NCI-H1105 (cell line): ENCODE measurements at places on chromosomes 12 and 14.
A peak's percentile ranks its signal among the peaks of the same experiment; 100 is the strongest.

DNA sequence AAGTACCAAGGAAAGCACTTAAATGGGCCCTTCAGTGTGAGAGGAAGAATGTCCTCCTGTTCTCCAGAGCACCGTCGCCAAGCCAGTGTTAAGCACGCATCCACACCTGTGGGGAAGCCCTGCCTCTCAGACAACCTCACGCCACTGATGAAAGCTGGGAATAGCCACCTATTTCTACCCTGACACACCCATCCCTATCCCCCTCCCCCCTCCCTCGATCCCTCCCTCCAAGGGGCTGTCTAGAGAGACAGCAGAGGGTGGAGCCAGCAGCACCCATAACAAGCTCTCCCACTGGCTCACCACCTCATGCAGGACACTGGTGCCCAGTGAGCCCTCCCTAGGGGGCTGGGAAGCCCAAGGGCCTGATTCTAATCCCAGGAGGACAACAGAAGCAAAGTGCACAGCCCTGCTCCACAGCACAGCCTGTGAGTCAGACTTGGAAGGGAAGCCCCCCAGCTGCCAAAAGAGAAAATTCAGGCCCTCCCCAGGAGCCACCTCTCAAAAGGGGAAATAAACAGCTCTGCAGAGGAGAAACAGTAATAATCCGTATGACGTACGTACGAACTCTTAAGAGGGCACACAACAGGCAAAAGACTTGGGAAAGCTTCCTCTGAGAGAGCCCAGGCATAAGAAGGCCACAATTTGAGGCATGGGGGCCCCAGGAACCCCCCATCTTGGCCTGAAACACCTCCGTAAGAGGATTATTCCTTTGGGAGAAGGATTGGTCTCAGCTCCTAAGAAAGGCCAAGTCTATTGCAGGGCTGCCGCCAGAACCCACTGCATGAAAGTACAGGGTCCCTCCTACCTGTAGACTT is 7.8 kb downstream of the PITPNM2 start:
- DNase-seq, result no peak

DNA sequence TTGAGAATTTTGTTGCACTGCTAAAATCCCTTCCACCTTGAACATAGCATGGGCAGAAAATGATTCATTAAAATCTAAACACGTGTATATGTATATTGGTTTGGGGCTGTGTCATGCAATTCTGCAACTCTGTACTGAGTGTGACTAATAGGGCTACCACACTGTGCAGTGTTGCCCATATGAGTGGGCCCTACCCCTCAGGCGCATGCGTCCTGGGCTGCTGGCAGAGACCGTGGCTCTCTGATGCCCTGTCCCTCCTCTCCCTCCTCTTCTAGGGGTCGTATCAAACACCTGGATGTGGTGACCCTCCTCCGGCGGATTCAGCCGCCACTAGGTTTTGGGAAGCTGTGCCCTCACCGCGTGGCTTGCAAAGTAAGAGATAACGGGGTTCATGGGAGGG is 128.4 kb upstream of the FKBP4 start:
- no peak for DNase-seq

- DNase-seq, result peak; percentile 20
Measured at GRCh38 chr14:80973931-80974641, 18.7 kb downstream of the TSHR start.

GRCh38 chr12:3107954-3108353 is 30.8 kb downstream of the TSPAN9 start:
- no peak for DNase-seq

DNA sequence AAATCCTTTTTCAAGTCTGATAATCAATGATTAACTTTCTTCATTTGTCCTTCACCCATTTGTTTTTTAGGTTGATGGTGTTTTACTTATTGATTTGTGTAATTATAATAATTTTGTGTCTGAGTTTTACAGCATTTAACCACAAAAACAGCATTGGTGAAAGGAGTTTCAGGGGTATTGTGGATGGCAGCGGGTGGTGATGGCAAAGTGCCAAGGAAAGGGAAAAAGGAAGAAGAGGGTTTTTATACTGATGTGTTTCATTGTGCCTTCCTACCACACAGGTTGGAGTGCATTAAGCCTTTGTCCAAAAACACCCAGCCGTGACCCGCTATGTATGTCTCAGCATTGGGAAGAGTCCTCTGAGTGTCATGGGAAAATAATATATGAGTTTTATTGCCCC is 150.3 kb downstream of the DAD1 start:
- DNase-seq, result peak; percentile 45

GRCh38 chr12:6758506-6759095 is 5.7 kb upstream of the MLF2 start:
- no peak for DNase-seq

DNA sequence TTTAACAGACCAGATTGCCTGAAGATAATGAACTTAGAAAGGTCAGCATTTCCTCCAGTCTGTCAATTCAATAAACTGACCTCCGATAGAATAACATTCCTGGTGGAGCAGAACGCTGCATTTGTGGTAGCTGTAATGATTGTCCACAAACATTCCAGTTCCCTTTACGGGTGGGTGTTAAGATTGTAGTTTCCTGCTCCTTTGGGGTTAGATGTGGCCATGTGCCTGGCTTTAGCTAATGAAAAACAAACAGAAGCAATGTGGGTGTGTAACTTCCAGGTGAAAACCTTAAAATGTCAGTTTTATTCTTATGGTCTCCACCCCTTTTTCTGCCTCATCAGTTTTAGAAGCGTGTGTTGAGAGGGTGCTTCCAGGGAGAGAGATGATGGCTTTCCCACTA is 217.3 kb upstream of the CRY1 start:
- DNase-seq, result no peak

- DNase-seq, result no peak
Measured at GRCh38 chr12:14960548-14961465, 594 bp downstream of the ARHGDIB start.

- DNase-seq, result peak; percentile 2
Measured at GRCh38 chr14:72060460-72060859, 128.2 kb downstream of the RGS6 start.

DNA sequence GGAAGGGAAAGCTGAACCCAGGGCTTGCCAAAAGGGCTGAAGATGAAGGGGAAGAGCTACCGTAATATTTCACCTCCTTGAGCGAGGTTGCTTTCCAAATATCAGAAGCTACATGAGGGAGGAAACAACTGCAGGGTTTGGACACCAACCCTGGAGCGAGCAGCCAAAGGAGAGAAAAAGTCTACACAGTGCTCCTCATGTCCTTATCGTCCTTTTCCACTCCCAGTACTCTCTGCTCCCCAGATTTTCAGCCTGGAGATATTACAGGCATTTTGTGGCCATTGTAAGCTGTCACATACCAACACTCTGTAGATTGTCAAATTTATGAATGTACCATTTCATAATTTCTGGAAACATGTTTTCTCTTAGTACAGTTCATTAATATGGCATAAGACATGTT is 115.9 kb downstream of the GPHN start:
- DNase-seq, result no peak

DNA sequence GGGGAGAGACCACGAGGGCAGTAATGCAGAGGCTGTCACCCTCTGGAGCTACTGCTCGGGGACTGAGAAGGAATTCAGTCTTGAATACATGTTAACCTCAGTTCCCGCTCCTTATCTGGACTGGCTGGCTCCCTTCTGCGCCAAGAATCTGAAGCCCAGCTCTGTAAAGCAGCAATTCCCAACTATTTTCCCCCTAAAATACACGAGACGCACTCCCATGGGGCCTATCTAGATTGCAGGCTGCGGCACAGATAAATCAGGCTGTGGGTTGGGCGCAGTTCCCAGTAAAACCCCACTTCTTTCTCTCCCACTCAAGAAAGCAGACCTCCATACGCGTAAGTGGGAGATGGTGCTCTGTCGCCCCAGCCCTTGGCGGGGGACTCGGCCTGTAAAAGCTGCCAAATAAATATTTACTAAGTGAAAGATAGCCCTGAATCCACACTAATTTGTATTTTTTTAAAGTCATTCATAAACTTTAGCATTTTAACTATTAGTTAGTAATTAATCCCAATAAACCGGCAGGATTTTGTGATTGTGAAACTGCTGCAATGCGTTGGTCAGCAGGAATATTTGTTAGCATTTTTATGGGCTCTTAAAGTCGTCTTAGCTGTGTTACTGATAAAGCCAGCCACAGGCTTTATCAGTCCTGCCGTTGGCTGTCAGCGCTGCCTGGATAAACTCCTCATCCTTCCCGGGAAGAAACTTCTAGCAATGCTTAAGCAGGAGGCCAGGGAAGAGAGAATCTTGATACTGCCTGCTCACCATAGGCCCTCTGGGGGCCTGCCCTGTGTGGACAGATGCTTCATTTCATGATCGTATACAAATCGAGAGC is 17.8 kb downstream of the FBXL14 start:
- no peak for DNase-seq

GRCh38 chr12:12998248-12998647 is 1.8 kb downstream of the HEBP1 start:
- no peak for DNase-seq

DNA sequence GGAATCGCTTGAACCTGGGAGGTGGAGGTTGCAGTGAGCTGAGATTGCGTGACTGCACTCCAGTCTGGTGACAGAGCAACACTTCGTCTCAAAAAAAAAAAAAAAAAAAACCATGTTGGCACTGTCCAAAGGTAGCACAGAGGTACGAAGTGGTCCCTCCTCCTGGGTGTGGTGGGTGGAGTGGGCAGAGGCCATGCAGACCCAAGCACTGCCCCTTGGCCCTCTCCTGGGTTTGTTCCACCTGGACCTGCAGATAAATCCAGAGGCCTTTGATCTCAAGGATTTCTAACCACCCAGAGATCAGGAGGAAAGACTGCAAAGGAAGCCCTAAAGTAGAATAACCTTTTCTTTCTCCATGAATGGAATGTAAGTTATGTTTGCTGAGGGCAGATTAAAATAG is 8.7 kb upstream of the GALNT6 start:
- DNase-seq, result no peak

- DNase-seq, result no peak
Measured at GRCh38 chr14:67673451-67673850, 981 bp downstream of the VTI1B start.

DNA sequence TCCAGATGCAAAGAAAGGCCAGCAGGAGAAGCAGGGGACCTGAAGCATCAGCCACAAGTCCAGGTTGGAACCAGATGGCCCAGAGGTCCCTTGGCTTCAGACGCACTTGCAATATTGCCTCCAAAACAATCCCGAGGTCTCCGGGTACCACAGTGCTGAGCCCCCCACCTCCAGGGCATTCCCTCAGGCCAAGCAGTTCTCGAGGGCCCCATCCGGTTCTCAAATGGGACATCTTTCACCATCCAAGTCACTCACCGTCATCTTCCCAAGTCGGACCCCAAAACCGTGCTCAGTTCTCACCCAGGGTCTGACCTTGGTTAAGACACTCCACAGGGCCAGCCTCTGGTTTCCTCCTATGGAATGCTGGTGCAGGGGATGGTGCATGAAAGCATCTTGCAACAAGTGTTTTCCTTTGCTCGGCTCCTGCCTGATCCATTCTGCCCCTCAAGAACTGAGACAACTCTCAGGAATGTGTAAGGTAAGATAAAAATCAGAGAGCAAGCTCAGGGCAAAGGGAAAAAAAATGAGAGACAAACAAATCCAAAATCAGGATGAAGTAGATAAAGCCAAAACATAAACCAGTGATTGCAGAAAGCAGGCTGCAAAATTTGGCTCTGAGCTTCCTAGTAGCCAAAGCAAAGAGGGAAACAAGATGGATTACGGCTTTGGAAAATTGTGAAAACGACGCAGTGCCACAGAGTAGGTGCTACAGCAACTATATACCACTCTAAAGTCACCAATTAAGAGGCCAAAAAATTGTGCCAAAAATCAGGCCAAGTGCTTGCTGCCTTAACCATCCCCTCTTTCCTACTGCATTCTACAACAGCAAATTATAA is 8.0 kb downstream of the NCOR2 start:
- no peak for DNase-seq

DNA sequence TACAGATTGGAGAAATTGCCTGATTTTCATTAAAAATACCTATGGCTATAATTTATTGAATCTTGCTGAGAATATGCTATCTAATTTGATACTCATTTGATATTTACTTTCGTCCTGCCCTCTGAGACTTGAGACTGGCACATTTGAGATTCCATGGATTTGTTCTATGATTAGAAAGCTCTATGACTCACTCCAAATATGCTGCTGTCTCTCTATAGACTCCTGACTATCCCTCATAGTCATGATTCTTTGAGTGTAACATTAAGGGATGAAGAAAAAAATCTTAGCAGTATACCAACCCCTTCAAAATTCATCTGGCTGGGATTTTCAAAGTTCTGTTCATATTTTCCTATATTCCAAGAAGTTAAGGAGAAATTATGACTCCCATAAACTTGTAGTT is 191.9 kb downstream of the LRIG3 start:
- no peak for DNase-seq

DNA sequence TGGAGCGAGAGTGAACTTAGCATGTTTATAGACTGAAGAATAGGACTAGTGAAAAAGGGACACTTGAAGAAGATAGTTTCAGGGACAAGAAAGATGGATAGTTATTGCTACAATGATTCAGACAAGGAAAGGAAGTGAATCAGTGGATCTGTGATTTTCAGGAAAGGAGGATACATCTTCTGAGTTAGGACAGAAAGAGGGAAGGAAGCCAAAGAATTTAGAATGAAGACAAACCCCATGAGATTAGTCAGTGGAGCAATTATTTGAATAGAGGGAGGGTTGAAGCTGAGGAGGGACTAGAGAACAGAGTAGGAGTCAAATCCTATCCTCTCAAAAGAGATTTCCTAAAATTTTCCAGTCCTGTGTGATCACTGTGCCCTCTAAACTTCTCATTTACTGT is 282.7 kb downstream of the AKAP6 start:
- no peak for DNase-seq

DNA sequence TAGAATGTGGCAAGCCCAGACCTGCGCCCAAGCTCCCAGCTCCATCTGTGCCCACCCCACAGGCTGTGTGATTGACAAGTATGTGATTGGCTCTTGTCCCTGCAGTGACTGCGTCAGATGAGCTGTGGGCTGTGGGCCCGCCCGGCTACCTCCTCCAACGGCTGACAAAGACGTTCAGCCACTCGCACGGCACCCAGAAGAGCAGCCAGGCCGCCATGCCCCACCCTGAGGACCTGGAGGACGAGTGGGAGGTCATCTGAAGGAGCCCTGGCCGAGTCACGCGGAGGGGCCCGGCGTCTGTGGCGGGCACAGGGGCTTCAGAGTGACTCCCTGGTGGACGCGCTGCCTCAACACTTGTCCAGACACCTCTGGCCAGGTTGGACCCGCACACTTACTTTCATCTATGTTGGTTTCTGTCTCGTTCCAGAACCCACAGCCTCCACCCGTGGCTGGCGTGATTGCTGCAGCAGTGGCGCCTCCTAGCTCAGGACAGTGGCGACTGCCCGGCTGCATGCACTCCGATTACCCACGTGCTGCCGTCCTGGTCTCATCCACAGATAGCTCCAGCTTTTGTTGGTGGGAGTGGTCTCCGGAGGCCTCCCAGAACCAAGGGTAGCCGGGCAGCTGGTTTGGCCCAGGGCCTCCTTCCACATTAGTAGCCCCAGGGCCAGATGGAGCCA is 11.4 kb downstream of the ANKRD9 start:
- DNase-seq, result no peak

GRCh38 chr12:54166567-54167499 is 22.0 kb downstream of the SMUG1 start:
- DNase-seq, result no peak

- DNase-seq, result no peak
Measured at GRCh38 chr12:12592930-12593329, 18.7 kb upstream of the CREBL2 start.

GRCh38 chr14:34030864-34031263 is 80.0 kb upstream of the EGLN3 start:
- no peak for DNase-seq
